ENCODE measurements at places on chromosomes 5 and 9.

GRCh38 chr9:128053560-128053959 is 13.6 kb downstream of the NAIF1 start:
- no peak for DNase-seq

DNA sequence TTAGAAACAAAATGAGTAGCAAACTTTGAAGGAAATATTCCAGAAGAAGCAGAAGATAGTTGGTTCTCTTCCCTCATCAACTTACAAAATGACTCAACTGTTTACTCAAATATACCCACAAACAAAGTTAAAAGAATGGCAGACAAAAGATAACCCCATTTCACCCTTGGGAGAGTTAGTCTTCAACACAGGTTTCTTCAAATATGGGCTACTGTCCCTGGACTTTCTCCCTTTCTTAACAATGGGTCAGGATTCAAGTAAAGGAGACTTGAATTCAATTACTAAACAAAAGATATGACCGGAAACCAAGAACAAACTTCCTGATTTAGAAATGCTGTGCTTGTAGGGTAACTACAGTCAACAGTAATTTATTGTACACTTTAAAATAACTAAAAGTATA is 14.2 kb downstream of the RFX3 start:
- DNase-seq: no peak

GRCh38 chr9:78130853-78131252 is 99.2 kb upstream of the GNAQ start:
- DNase-seq: no peak

GRCh38 chr9:110864011-110864410 is 174.3 kb downstream of the LPAR1 start:
- no peak for DNase-seq

GRCh38 chr5:13771011-13771571 is 173.4 kb downstream of the DNAH5 start:
- no peak for DNase-seq
